ENCODE measurements at places on chromosomes 3 and 15.

DNA sequence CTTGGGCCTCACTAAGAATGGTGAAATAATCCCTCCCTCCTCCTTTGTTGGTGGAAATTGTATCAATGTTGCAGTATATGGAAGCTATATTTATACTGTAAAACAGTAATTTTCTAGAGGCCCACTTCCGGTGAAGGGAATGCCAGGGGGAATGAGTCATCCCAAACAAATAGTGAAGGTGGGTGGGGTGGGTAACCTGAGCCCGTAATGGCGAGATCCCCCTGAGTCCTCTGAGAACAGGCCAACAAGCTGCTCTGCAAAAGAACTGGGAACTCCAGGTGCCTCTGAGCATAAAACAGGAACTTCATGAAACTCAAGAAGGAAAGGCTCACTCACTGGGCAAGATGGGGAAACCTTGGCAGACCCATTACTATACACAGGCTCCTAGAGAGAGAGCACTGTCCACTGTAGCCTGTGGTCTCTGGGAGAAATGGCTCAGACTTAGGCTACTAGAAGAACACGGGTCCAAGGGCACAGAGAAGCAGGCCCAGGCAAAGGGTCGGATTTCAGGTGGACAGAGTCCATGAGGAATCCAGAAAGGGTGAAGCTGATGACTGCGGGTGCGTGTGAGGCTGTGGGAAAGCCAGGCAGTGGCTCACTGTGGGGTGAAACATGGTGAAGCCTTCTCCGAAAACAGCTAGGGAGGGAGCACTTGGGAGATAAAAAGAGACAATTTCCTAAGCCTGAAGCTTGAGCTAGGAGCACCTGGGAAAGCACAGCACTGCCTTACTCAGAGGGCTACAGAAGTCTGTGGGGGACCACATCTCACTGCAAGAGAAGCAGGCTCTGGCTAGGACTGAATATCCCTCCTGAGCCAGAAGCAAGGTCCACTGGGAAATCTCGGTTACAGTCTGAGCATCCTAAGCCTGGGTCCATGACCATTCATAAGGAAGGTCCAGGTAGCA lies 19.8 kb downstream of the LARP6 start:
- no peak for DNase-seq

- no peak for DNase-seq
Measured at GRCh38 chr15:34358367-34358766, 8.6 kb downstream of the LPCAT4 start.

GRCh38 chr15:77527164-77527778 lies 105.4 kb downstream of the LINGO1 start:
- no peak for DNase-seq

GRCh38 chr15:57640930-57641682 lies 49.4 kb downstream of the MYZAP start:
- DNase-seq: no peak

- DNase-seq: no peak
Measured at GRCh38 chr3:197949191-197949777, 706 bp upstream of the RPL35A start.

Data from stimulated activated CD8-positive, alpha-beta memory T cell treated with anti-CD3 and anti-CD28 coated beads, Interleukin-15, amount 100 ng/mL, for 1 hour (primary cell).